Tibial nerve (tissue), 4 donors: ENCODE measurements at places on chromosomes 13 and 19. TPM values are rescaled to one million over a fixed set of nuclear protein-coding genes. Genes with fewer than 3 reads are reported as not detected.

- H3K27ac ChIP-seq: no peak overlapping the region
- H3K27me3 ChIP-seq: peaks cover 50% of the 10 kb centered on the region
- no peak overlapping the region for H3K4me3 ChIP-seq
- no peak for DNase-seq
Measured at GRCh38 chr19:40217027-40217810, 965 bp downstream of the TTC9B start.

DNA sequence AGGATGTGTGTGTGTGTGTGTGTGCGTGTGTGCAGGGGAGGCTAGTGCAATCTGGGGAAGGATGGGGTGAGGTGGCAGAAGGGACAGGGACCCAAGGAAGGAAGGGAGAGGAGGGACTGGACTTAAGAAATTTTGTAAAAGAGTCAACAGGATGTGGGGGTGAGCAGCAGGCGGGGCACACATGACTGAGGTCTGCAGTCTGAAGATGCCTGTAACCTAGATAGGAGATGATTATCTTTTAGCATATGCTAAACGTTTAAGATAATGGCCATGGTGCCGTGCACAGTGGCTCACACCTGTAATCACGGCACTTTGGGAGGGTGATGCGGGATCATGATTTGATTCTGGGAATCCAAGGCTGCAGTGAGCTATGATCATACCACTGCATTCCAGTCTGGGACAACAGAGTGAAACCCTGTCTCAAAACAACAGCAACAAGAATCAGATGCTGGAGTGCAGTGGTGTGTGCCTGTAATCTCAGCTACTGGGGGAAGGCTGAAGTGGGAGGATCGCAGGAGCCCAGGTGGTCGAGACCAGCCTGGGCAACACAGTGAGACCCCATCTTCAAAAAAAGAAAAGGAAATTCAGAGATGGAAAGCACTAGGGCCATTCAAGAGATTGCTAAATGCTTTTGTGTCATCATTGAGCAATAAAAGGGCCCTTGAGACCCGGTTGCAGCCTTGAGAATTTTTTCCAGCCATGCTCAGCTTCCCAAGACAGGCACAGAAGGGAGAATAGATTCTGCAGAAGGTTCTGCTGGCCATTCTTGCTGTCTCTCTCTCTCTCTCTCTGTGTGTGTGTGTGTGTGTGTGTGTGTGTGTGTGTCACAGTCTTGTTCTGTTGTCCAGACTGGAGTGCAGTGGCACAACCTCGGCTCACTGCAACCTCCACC is 3.8 kb upstream of the ZNF414 start:
- H3K27ac ChIP-seq: peak overlapping the region; percentile 71
- H3K36me3 ChIP-seq: no peaks in the 10 kb centered on the region
- DNase-seq: peak; percentile 20
- H3K4me3 ChIP-seq: no peak overlapping the region

- H3K27me3 ChIP-seq: no peaks in the 10 kb centered on the region
- no peaks in the 10 kb centered on the region for H3K4me1 ChIP-seq
- no peak overlapping the region for H3K4me3 ChIP-seq
Measured at GRCh38 chr19:55581823-55582223, 1.2 kb upstream of the ZNF579 start.

DNA sequence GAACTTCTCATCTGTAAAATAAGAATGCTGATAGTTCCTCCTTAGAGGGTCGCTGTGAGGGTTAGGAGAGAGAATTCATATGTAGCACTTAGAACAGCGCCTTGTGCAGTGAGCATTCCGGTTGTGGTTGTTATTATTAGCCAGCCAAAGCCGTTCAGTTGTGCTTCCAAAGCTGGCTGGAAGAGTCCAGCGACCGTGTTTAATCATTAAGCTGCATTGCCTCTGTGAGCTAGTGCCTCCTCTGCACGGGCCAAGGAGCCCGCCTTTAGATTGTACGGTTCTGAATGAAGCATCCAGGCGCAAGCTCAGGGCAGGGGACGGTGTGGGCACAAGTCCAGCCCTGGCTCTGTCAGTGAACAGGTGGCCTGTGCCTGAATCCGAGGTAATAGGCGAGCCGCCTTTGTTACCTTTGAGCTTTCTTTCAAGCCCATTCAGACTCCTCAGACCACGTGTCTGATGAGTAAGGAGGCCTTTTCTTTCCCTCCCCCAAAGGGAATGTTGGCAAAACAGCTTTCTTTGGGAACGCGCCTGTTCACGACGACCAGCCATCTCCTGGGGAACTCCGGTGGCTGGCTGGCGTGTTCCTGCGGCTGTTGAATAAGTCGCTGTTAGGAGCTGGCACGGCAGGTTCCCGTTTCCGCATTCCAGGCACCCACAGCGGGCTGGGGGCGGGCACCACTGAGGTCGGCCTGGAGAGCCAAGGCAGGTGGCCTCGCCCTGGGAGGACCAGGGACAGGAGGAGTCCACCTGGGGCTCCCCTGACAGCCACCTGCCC is 25.1 kb downstream of the SIPA1L3 start:
- peak overlapping the region; percentile 12 for H3K4me3 ChIP-seq
- H3K4me1 ChIP-seq: peaks cover 10% of the 10 kb centered on the region
- H3K36me3 ChIP-seq: peaks cover 13% of the 10 kb centered on the region
- DNase-seq: no peak
- H3K27me3 ChIP-seq: no peaks in the 10 kb centered on the region

DNA sequence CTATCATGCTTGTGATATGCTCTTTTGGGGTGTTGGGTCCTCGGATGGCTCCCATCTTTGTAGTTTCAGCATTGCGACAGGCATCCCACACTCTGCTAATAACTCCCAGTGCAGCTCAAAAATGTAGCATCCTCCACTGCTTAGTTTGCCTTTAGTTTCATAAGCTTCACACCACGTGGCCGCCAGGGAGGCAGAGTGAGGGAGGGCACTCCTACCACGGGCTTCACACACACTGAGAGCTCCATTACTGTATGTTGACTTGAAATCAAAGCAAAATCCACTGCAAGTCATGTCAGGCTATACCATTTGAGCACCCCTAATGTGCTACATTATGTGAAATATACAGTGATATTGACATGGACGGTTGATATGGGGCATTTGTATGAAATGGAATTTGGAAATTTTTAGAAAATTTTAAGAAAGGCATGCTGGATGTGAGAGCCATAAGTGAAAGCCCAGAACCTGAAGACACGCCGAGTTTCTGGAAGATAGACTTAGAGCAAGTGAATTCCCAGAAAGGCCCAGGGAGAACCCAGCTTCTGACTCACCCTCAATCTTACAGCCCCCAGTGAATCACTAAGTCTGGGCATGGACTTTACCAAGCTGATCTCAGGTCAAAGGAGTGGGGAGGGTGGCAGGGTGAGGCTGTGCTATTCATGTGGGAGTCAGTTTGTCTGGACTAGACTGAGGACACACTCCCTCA is 94.1 kb downstream of the HSPH1 start:
- no peaks in the 10 kb centered on the region for H3K27me3 ChIP-seq
- no peaks in the 10 kb centered on the region for H3K4me1 ChIP-seq
- no peak for DNase-seq
- no peak overlapping the region for H3K4me3 ChIP-seq

- no peak overlapping the region for H3K27ac ChIP-seq
- H3K4me1 ChIP-seq: no peaks in the 10 kb centered on the region
- no peak overlapping the region for H3K4me3 ChIP-seq
- H3K27me3 ChIP-seq: no peaks in the 10 kb centered on the region
- no peak for DNase-seq
- H3K36me3 ChIP-seq: peaks cover 99% of the 10 kb centered on the region
Measured at GRCh38 chr19:47377801-47378200, 28.7 kb downstream of the DHX34 start.

GRCh38 chr13:32682740-32683139 is 96.5 kb downstream of the PDS5B start:
- DNase-seq: no peak
- H3K27me3 ChIP-seq: no peaks in the 10 kb centered on the region
- H3K27ac ChIP-seq: no peak overlapping the region

DNA sequence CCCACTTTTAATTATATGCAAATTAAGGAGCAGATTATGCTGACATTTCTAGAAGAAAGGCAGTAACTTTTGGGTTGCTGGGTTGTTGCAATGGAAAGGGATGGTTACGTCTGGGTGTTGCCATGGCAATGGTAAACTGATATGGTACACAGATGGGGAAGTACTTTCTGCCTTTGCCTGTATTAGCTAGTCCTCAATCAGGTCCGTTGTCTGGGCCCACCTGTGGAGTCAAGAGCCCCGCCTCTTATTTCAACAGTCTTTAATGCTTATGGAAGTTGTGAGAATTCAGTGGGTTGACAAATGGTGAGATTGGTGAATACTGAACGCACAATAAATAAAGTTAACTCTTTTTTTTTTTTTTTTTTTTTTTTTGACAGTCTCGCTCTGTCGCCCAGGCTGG is 30.6 kb upstream of the DPP9 start:
- H3K27ac ChIP-seq: no peak overlapping the region
- H3K4me1 ChIP-seq: no peaks in the 10 kb centered on the region
- DNase-seq: no peak
- no peak overlapping the region for H3K4me3 ChIP-seq

DNA sequence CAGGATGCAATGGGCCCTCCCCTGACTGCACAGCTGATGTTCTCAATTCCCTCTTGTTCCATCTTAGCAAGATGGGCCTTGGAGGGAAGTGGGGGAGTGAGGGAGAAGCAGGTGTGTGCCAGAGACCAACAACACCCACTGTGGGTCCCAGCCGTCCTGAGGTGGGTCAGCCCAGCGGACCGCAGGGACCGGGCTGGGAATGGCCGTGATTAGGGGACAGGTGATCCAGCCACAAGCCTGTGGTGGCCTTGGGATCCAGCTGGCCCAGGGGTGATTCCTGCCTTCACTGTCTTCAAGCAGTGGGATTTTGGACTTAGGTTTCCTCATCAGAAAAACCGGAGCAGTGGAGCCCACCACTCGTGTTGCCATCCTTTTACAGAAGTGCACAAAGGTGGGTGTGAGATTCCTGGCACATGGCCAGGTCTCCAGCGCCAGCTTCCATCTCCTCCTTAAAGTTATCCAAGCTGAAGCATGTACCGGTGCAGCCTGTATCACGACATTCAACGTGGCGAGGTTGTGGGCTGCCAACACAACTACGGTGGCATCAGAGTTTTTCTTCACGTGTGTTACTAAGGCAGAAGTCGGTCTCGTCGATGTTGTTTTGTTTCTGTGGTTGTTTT is 9.0 kb upstream of the ATP11A start:
- H3K4me3 ChIP-seq: no peak overlapping the region
- no peak overlapping the region for H3K27ac ChIP-seq
- H3K27me3 ChIP-seq: no peaks in the 10 kb centered on the region
- no peak for DNase-seq

PRR19 gene
- not detected for total RNA-seq

RASAL3 gene
- total RNA-seq: 4.4 TPM

KIR3DL3 gene
- total RNA-seq: not detected

ZNF675 gene
- 2.5 TPM for total RNA-seq
